Kidney (tissue), 22 donors: ENCODE measurements at places on chromosomes 11 and 22. TPM values are rescaled to one million over a fixed set of nuclear protein-coding genes. Genes with fewer than 3 reads are reported as not detected.

GRCh38 chr22:46739094-46739870 lies 1.2 kb upstream of the CERK start:
- no peaks in the 10 kb centered on the region for H3K27me3 ChIP-seq
- H3K4me3 ChIP-seq: peak overlapping the region; percentile 49
- peak; percentile 78 for DNase-seq
- H3K4me1 ChIP-seq: peaks cover 3% of the 10 kb centered on the region
- peak overlapping the region; percentile 74 for H3K27ac ChIP-seq

- no peaks in the 10 kb centered on the region for H3K27me3 ChIP-seq
- H3K4me1 ChIP-seq: no peaks in the 10 kb centered on the region
- no peaks in the 10 kb centered on the region for H3K36me3 ChIP-seq
These were observed 55.0 kb upstream of the CNTN5 start for GRCh38 chr11:98965775-98966174.

DNA sequence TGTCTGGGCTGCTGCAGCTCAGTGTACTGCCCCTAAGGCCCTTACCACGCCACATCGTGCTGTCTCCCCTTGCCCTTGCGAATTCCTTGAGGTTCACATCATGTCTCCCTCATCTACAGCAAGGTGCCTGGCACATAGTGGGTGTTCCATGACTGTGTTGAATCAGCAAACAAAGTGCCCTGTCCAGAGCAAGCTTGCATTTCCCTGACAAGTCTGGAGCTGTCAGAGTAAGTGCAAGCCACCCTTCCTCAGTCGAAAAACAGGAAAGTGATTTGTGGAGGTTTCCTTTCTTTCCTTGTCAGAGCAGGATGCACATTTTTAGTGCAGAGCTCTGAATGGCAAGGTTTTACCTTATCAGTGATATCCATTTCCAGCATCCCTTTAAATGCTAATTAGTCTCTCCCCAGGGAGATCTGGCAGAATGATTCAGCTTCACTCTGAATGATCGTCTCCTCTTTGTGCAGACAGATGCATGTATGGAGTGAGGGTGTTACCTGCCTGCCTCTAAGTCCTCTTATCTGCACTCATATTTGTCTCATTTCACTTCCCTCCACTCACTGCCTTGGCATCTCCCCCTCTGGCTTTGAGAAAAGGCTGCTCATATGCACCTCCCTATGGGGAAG lies 331.2 kb downstream of the TMEM135 start:
- no peaks in the 10 kb centered on the region for H3K36me3 ChIP-seq
- DNase-seq: no peak
- no peak overlapping the region for H3K4me3 ChIP-seq
- H3K27ac ChIP-seq: no peak overlapping the region
- H3K4me1 ChIP-seq: no peaks in the 10 kb centered on the region
- no peaks in the 10 kb centered on the region for H3K27me3 ChIP-seq

DNA sequence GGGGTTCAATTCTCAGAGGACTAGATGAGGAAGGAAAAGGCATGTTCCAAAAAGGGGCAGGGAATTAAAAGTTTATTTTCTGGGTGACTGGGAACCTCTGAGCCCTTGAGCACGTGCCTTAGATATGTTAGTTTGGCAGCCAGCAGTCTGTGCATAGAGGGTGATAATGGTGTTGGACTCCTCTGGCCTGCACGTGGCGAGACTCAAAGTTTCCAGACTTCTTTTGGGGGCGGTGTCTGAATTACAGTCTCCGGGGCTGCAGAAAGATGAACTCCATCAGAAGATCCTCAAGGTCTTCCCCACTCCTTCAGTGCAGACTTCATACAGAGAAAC lies 861 bp upstream of the ZNRF3 start:
- DNase-seq: peak; percentile 68
- peak overlapping the region; percentile 80 for H3K4me3 ChIP-seq
- H3K4me1 ChIP-seq: peaks cover 9% of the 10 kb centered on the region
- H3K36me3 ChIP-seq: no peaks in the 10 kb centered on the region
- no peak overlapping the region for H3K27ac ChIP-seq

GRCh38 chr11:85086504-85087284 lies 540.5 kb downstream of the DLG2 start:
- H3K27me3 ChIP-seq: no peaks in the 10 kb centered on the region
- no peaks in the 10 kb centered on the region for H3K36me3 ChIP-seq
- H3K27ac ChIP-seq: no peak overlapping the region
- H3K4me3 ChIP-seq: no peak overlapping the region
- H3K4me1 ChIP-seq: no peaks in the 10 kb centered on the region

GRCh38 chr22:42661985-42662831 lies 13.0 kb upstream of the CYB5R3 start:
- peak; percentile 90 for DNase-seq
- peak overlapping the region; percentile 55 for H3K4me3 ChIP-seq
- no peaks in the 10 kb centered on the region for H3K36me3 ChIP-seq

GRCh38 chr11:17915500-17916143 lies 97.2 kb downstream of the SERGEF start:
- no peak overlapping the region for H3K27ac ChIP-seq
- no peaks in the 10 kb centered on the region for H3K36me3 ChIP-seq
- H3K27me3 ChIP-seq: no peaks in the 10 kb centered on the region

DNA sequence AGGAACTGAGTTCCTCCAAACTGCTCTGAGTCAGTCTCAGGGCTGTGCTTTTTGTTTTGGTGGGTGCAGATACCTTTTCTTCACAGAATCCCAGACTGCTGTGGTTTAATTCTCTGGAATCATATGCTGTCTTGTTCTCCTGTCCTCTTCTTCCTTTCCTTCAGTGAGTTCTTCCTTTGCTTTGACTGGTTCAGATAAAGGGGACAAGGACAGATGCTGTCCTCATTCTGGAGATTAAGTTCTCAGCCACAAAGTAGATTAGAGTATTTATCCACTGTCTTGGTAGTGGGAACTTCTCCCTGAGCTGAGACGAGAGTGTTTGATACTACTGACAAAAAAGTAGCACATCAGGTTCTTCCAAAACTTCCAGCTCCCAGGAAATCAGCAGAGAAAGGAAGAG lies 13.3 kb downstream of the ZDHHC5 start:
- no peak for DNase-seq
- no peaks in the 10 kb centered on the region for H3K4me1 ChIP-seq
- H3K27me3 ChIP-seq: no peaks in the 10 kb centered on the region
- H3K4me3 ChIP-seq: no peak overlapping the region

- no peaks in the 10 kb centered on the region for H3K36me3 ChIP-seq
- H3K4me1 ChIP-seq: peaks cover 10% of the 10 kb centered on the region
- peak overlapping the region; percentile 93 for H3K4me3 ChIP-seq
- no peak for DNase-seq
These were observed 702 bp downstream of the BIRC2 start for GRCh38 chr11:102347462-102348370.

GRCh38 chr22:50278461-50278860 lies 8.3 kb upstream of the MAPK11 start:
- no peak overlapping the region for H3K27ac ChIP-seq
- no peak for DNase-seq
- peaks cover 19% of the 10 kb centered on the region for H3K36me3 ChIP-seq
- H3K4me1 ChIP-seq: no peaks in the 10 kb centered on the region
- H3K4me3 ChIP-seq: no peak overlapping the region
- H3K27me3 ChIP-seq: no peaks in the 10 kb centered on the region

Gene PAK1
- 22.2 TPM for polyA plus RNA-seq

Gene PDXP
- 29.6 TPM for polyA plus RNA-seq

Gene KDM4F
- not detected for polyA plus RNA-seq

Gene MS4A8
- polyA plus RNA-seq: 0.67 TPM

Gene GGT1
- 153 TPM for polyA plus RNA-seq
